ENCODE measurements at places on chromosomes 12 and 14.

DNA sequence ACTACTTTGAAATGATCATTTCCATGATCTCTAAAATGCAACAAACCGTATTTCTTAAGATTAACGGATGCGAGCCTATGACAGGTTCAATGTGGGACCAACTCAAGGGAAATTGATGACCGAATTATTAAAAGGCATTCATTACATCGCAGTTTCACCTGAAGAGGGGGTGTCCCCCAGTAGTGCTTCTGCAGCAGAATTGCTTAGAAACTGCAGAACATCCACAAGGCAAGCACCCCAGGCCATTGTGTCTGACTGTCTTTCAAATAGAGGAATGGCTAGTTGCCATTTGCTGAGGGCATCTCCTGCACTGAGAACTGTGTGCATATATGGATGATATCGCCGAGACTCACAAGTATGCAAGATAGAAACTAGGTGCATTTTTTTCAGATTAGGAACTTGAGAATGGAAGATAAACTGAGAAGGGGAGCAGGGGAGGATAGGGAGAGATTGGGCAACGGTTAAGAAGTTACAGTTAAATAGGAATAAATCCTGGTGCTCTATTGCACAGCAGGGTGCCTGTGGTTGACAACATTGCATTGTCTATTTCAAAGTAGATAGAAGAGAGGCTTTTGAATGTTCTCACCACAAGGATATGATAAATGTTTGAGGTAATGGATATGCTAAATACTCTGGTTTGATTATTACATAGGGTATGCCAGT lies 234.3 kb upstream of the PLEKHG7 start:
- no peak for DNase-seq

DNA sequence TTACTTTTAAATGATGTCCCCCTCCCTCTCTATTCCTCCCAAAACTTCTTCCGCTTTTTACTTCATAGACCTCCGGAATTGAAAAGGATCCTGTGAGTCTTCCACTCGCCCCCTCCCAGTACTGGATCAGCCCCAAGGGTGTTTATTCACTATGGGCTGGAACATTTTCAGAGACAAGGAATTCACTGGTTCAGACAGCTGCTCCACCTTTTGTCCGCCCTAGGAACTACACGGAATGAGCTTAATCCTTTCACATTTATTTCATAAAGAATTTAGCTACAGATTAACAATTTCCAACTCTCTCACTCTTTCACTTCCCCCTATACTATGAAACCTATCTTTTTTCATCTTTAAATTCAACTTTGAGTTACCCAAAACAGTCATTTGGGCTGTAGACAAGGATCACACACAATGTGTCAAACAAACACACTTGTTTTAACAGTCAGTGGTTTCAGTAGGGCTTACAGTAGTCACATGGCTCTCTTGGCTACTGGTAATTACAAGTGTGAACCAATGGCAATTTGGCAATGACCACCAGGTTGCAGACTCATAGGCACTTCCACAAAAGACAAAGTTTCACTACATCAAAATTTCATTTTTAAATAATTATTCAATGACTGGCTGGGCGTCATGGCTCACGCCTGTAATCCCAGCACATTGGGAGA lies 20.6 kb downstream of the CNIH1 start:
- no peak for DNase-seq

- DNase-seq: no peak
These were observed 49.0 kb downstream of the MDGA2 start for GRCh38 chr14:47626151-47627035.

GRCh38 chr14:59004012-59004411 lies 184.5 kb upstream of the DAAM1 start:
- no peak for DNase-seq

GRCh38 chr12:108853426-108853825 lies 4.0 kb downstream of the SSH1 start:
- DNase-seq: no peak

GRCh38 chr14:101147848-101148247 lies 244.3 kb upstream of the RTL1 start:
- no peak for DNase-seq

DNA sequence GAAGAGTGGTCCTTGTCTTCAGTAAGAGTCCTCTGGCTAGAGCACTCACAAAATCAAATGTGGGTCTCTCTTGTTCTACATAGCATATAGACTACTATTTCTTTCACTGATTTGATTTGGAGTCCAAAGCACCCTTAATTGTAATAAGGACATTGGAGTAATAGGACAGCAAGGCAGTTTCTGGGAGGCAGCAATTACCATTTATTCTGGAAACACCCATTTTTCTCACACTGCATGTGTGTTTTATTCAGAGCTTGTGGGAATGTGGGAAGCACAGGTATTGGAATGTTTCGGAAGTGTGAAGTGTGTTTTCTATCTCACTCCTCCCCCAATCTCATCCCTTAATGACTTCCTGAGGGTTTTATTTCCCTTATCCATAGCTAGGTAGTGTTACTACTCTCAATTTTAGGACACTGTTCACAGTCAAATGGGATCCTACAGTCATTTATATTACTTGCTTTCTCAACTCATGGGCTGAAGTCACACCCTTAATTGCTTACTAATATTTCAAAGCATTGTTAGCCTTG lies 20.2 kb downstream of the PCBP2 start:
- no peak for DNase-seq

DNA sequence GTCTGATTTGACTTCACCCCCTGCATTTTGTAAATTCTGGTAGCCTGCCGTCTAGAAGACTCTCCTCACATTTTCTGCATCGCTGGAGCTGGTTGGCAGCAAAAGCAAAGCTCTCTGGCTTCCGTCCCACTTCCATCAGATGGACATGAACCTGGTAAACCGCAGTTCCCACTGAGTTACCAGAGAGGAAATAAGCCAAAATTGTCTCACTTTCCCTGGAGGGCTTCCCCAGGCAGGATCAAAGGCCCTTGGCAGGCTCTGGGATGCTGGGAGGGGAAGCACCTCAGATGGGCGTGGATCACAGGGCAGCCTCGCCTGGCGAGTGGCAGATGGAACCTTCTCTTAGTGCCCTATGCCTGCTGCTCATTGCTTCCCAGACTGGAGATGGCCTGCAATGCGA lies 243.5 kb downstream of the TMEM132C start:
- no peak for DNase-seq

GRCh38 chr12:53954694-53955035 lies at the start of gene HOXC12:
Gene HOXC12, plus strand, starts transcription at chr12:53954903. Its CDS starts 27 bp downstream, at chr12:53954930.
- no peak for DNase-seq

All from stimulated activated CD4-positive, alpha-beta T cell treated with anti-CD3 and anti-CD28 coated beads, Interleukin-15, amount 100 ng/mL, for 1 hour (primary cell).